ENCODE measurements at places on chromosomes 2 and 18. TPM values are rescaled to one million over a fixed set of nuclear protein-coding genes. Genes with fewer than 3 reads are reported as not detected.

DNA sequence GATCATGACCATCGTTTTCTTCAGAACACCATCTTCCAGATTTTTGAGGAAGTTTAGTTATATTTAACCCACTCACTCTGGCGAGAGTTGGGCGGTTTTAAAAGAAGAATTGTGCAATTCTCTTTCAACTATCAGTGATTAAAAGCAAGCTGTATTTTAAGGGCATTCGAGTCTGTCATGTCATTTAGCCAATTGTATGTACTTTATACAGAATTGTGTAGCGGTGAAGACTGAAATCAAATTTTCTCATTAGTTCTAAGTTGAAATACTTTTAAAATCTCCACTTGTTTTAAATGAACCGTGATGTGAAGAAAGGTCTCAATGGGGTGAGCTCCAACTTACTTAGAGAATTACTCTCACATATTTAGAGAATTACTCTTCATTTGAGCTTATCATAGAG, 214.6 kb upstream of the DTNA start:
- no peak for DNase-seq

GRCh38 chr2:176504440-176504839, 235.2 kb downstream of the MTX2 start:
- no peak for DNase-seq

- no peak for DNase-seq
These were observed 16.6 kb upstream of the APCDD1 start for GRCh38 chr18:10437837-10438236.

GRCh38 chr18:49020621-49021021, 69.9 kb upstream of the SMAD7 start:
- DNase-seq, result no peak

DNA sequence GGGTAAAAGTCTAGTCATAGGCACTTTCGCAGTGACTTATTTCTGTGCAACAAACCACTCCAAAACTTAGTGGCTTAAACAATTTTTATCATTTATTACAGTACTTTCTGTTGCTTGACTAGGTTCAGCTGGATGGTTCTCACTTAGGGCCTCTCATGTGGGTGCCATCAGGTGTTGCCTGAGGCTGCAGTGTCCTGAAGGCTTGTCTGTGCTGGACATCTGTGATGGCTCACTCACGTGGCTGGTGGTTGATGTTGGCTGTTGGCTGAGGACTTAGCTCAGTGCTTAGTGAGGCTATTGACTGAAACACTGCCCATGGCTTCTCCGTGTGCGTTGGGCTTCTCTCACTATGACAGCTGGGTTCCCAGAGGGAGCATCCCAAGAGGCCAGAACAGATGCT, 81.4 kb upstream of the GCFC2 start:
- no peak for DNase-seq

DNA sequence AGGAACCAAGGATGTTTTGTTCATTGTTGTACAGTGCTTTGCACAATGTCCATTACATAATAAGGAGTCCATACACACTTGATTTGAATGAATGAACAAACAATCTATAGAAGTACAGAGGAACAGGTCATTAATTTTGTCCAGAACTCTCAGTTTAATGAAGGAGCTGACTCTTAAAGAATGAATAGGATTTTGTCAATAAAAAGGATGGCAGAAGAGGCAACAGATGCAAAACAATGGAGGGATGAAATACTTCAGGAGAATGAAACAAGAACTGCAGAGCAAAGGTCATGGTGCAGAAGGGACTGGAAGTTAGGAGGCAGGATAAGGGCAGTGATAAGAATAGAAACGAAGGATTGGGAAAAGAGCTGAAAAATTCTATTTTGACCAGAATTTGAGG, 28.7 kb upstream of the COL5A2 start:
- DNase-seq, result no peak

- DNase-seq, result no peak
These were observed 1.6 kb downstream of the SPRED2 start for GRCh38 chr2:65430603-65431420.

GRCh38 chr2:48545244-48545643, 15.3 kb downstream of the STON1 start:
- no peak for DNase-seq

DNA sequence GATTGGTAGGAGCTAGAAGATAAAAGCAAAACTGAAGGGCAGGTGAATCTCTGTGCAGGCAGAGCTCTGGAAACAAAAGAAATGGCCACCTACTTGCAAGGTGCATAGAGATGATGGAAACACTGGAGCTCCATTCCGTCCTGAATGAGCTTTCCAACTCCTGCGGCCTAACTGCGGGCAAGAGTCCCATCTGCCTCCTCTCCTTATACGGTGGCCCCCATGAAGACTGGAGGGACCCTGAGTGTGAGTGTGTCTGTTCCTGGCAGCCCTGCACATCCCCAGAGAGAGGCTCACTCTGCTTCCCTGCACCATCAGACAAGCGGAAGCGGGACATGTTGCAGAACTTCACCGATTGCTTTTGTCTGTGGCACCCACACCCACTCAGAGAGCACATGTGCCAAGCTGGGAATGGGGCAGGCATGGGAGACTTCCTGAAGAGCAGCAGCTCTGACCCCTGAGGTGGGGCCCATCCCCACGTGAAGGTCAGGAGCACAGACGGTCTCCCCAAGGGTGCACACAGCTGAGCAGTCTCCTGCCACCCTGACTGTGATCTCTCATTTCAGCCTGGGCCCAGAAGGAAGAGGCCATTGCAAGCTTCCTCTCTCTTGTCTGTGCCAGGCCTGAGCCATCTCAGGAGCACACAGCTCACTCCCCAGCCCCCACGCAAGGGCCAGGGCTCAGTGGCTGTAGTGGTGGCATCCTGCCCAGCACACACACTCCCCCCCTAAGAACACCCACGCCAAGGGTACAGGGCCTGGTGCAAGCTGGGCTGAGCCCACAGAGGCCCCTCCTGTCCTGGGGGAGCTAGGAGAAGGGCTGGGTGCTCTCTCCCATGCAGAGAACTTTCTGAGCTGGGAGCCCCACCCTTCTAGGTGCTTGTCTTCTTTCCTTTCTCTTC, 75.3 kb downstream of the STPG4 start:
- no peak for DNase-seq

The TBR1 gene
- polyA plus RNA-seq, result not detected

The TXNDC2 gene
- 0.10 TPM for polyA plus RNA-seq

The TMEFF2 gene
- polyA plus RNA-seq, result 9.0 TPM

The FAM124B gene
- polyA plus RNA-seq, result 2.3 TPM

The RNF138 gene
- 60.4 TPM for polyA plus RNA-seq

All from renal cortex interstitium (tissue), 15 donors.